ENCODE measurements at places on chromosomes 5 and 9.

DNA sequence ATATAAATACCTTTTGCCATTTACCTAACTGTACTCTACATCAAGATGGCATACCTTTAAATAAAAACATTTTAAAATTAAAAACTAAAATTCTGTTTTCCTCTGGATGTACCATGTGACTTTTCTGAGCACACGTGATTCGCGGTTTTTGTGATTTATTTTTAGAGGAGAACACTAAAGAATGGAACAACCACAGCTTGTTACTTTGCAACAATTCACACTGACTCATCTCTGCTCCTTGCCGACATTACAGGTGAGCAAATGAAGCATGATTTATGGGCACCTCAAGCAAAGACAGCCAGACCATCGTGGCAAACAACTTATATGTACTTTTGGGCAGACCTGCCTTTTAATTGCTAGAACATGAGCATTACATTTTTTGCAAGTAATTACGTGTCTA is 61.3 kb downstream of the GDA start:
- DNase-seq: no peak

DNA sequence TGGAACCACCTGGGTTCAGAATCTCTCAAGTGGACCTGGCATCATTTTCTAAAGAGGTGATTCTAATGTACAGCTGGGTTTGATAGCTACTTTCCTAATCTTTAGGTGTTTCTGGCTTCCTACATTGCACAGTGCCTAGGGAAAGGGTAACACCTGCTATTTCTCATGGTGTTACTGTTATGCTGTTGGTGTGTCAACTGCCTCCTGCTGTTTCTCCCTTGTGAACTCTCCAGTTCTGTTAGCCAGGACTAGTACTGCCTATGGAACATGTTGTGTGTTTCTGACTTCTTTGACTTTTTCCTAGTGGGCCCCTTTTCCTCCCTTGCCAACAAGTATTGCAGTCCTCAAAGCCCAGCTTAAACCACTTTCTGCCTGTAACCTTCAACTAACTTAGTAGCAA is 5.5 kb downstream of the ARHGEF28 start:
- DNase-seq: no peak

- DNase-seq: no peak
Observed at GRCh38 chr5:81252904-81253303, 19.8 kb downstream of the CKMT2 start.

GRCh38 chr5:99379187-99379586 is 450.4 kb upstream of the CHD1 start:
- no peak for DNase-seq

DNA sequence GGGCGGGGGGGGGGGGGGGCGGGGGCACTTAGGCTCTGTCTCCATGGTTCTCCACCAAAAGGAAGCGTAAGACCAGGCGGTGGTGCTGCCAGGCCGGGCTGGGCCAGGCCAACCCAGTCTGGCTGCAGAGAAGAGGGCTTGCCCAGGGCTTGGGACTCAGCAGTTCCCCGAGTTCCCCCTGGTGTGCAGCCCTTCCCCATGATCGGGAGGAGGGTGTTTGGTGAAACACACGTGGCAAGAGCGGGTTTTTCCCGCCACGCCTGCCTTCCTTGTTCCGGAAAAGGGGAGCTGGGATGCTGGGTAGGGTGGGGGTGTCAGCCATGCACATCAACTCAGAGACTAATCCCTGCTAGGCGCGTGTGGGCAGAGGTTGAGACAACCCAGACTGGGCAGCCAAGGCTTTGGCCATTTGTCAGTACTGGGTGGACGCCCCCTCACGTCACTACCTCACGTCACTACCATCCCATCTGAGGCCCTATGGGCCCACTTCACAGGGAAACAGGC is 32.9 kb downstream of the PRRX2 start:
- DNase-seq: no peak

- peak; percentile 45 for DNase-seq
Observed at GRCh38 chr5:139137697-139138096, 60.5 kb downstream of the SIL1 start.

GRCh38 chr9:97900738-97901565 is 21.3 kb downstream of the TRMO start:
- DNase-seq: peak; percentile 14

GRCh38 chr9:129746092-129746777 is 6.6 kb downstream of the PTGES start:
- no peak for DNase-seq

GRCh38 chr5:112885001-112885400 is 23.9 kb downstream of the SRP19 start:
- DNase-seq: no peak

GRCh38 chr9:120668399-120668798 is 45.9 kb downstream of the MEGF9 start:
- DNase-seq: peak; percentile 26

DNA sequence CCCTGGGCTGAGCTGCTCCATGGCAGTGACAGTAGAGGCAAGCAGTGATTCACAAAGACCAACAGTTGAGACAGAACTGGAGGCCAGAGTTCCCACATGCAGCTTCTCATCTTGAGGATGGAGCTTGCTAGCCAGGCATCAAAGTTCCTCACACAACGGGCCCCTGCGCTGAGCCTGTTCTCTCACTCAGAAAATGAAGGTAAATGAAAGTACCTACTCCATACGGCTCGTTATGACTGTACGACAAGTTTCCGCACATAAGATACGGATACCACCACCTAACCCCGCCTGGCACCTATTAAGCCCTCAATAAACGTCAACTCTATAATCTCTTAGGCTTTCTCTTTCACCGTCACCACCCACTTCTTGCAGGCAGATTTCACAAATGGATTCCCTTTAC is 12.9 kb downstream of the NOL6 start:
- DNase-seq: no peak

- no peak for DNase-seq
Observed at GRCh38 chr5:81241961-81242648, 9.0 kb downstream of the CKMT2 start.

GRCh38 chr9:114339130-114339908 is 9.7 kb downstream of the ORM2 start:
- peak; percentile 72 for DNase-seq

DNA sequence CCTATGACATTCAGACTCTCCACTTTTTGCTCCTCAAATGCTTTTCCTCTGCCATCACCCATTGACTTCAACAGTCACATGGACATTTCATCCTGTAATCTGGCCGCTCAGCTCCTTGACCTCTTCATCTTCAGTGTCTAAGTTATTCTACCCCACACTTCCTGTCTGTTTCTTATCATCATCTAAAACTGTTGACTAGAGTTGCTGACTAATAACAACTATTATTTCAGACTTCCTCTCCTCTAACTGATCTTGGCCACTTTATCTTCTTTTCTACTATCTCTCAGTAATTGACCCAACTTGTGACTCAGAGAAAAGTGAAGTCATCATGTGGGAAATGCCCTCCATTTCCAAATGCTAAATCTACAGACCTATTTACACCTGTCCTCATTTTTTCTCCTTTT is 254.7 kb upstream of the TRPC7 start:
- DNase-seq: no peak

DNA sequence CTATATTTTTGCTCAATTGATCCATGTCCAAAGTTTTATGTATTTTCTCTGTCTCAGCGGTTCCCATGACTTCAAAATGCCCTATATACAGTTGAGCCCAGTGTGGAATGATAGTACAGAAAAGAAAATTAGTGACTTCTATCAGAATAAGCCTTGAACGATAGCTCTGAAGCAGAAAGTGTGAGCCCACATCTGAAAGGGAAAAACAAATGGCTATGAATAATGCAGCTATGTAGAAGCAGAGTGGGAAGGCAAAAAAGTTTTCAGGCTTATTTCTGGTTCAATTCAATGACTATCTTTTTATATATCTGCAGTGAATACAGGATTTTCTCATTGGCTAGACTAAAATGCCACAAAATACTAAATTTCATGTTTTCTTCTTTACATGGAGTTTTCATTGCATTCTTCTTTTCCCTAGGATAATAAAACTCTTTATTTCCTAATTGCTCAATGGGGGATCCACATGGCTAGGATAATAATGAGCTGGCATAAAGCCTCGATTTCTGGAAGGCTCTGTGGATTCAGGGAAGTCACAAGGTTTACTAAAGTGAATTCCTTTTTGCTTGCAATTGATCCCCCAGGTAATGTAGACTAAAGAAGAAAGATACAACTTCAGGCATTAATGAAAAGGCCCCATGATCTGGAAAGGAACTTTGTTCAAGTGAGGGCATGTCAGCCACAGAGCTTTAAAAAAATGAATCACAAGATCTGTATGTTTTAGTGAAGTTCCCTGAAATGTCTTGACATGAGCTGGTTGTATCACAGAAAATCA is 377.0 kb upstream of the RIOK2 start:
- no peak for DNase-seq

GRCh38 chr5:64615895-64616294 is 74.4 kb upstream of the SHISAL2B start:
- DNase-seq: no peak

- DNase-seq: no peak
Observed at GRCh38 chr5:39934830-39935229, 510.1 kb upstream of the DAB2 start.

DNA sequence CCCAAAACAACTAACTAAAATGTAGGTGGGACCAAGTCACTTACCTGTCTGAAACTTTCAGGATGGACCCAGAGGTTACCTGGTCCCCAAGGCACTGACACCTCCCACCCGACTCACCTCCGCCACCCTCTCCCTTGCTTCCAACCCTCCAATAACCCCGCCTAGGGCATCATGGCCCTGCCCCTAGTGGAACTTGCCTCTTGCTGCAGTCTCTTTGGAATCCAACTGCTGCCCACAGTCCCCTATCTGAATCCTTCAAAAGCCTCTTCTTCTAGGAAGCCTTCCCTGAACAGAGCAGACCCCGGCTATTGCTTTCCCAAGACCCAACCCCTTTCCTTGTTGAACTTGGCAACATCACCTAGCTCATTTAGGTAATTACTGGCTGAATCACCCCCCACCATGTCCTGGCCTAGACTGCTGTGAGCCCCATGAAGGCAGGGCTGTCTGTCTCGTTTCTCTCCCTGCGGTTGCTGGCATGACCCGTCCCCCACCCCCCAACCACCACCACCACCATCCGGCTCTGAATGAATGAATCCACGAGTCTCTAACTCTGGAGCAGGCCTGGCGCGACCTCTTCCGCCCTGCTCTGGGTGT is 9.4 kb downstream of the CRB2 start:
- no peak for DNase-seq

DNA sequence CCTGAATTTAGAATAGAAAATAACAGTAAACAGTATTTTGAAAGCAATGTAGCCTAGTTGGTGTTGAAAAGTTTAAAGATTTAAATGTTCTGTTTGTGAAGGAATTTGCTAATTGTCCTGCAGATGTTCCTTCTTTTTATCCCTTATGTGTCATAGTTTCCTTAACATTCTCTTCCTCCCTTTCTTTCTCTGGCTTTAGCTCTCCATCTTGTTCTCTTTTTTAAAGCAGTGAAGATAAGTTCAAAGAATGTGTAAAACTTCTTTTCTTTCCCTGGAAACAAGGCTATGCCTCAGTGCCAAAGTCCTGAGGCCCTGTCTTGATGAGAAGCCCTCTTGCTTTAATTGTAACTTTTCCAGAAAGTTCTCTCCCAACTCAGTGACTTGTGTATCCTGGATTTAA is 24.4 kb upstream of the GAS1 start:
- no peak for DNase-seq

GRCh38 chr5:175555168-175555785 is 76.9 kb downstream of the SFXN1 start:
- DNase-seq: no peak

GRCh38 chr5:16025681-16026080 is 153.9 kb downstream of the MARCHF11 start:
- DNase-seq: peak; percentile 82

DNA sequence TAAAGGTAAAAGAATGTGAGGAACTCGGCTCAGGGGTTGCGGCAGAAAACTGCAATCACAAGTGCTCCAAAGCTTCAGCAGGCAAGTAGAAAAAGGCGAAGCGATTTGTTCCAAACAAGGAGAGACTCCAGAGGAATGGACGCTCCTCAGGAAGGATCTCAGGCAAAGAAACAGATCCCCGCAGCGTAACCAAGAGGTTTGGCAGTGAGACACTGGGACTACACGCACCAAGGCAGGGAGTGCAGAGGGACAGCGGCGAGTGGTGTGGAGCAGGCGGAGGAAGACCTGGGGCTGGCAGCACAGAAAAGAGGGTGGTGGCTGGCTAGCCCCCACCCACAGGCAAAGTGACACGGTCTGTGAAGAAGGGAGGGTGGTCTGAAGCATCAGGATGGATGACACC is 54.7 kb upstream of the GOLPH3 start:
- DNase-seq: no peak

DNA sequence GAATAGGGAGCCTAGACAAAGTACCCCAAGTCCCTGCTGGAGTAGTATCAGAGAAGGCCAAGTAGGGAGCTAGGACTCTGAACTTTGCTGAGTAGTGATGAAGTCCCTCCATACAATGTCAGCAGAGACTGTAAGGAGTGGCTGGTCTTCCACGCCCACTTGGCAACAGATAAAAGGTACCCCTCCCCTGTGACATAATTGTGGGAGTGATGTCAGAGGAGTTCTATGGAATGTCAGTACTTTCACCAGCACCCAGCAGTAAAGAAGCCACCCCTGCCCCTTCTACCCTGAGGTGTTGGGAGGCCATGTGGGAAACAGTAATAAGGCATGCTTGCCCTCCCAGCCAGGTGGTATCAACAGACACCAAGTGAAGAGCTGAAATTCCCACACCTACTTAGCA is 143.9 kb downstream of the SLIT3 start:
- DNase-seq: no peak

- DNase-seq: no peak
Observed at GRCh38 chr9:30711591-30711990, 1672.9 kb upstream of the ACO1 start.

DNA sequence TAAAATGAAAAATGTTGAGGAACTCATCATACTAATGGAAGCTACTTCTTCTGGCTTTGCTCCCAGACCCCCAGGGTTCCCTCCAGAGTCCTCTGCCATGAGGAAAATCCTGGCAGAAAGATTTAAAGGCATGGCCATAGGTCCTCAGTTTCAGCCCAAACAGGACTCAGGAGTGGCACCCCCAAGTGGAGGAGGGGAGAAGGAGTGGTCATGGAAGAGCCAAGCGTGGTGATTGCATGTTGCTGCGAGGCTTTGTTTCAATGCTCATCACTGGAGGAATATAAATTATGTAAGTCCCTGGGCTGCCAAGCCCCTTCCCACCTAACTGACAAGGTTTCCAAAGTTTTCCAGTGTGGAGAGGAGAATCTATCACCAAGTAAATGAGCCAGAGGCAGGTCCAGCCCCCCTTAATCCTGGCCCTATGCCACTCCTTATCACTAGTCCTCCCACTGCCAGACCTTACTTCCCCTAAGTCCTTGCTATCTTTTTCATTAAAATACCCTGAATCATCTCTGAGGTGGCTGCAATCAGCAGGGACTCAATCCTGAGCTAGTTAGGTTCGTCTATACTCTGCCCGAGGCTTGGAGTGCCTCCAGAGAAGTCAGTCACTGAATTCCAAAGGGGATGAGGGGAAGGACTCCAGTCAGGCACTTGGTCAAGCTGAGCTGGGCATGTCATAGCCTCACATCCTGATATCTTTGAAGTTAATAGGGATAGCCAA is 70.7 kb upstream of the TAF1L start:
- no peak for DNase-seq

All from BE2C (cell line).